ENCODE measurements at places on chromosomes 16 and 17. TPM values are rescaled to one million over a fixed set of nuclear protein-coding genes. Genes with fewer than 3 reads are reported as not detected.

NGFR gene
- total RNA-seq: 0.13 TPM

TMEM238L gene
- total RNA-seq: not detected

SEPTIN12 gene
- total RNA-seq: not detected

PROCA1 gene
- total RNA-seq: 1.1 TPM

All from aortic smooth muscle cell (primary cell).